ENCODE measurements at places on chromosomes 16 and 17. TPM values are rescaled to one million over a fixed set of nuclear protein-coding genes. Genes with fewer than 3 reads are reported as not detected.

- no peak for DNase-seq
- no peak overlapping the region for H3K27ac ChIP-seq
- no peaks in the 10 kb centered on the region for H3K27me3 ChIP-seq
Measured at GRCh38 chr16:54422159-54422558, 135.6 kb upstream of the IRX3 start.

DNA sequence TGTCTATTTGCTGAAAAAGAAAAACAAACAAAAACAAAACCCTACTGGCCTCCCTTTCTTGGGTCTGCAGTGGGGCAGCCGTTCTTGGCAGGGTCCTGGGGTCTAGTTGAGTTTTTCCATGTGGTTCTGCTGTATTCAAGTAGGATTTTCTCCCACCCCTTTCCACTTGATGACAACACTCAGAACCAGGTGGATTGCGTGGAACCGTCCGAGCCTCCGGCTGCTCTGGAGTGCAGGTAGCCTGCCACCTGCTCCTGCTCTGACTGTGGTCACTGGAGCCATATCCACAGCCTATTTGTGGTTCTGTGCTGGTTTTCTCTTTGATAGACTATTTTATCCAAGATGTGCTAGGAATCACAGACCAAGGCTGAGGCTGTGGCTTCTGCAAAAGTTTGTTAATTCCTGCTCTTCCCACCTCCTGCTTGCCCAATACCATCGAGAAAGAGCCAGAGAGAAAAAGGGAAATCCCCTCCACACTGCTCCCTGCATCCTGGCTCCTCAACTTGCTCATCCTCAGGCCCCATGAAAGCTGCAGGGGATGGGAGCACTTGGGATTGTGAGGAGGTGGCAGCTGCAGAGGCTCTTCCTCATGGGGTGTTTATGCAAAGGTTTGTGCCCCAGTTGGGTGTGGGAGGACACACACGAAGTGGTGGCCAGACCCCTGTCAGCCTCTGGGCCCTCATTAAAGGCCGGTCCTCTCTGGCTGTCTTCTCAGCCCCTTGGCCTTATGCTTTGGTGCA, 377.8 kb upstream of the TNRC6C start:
- H3K36me3 ChIP-seq = no peaks in the 10 kb centered on the region
- H3K27ac ChIP-seq = no peak overlapping the region
- peaks cover 1% of the 10 kb centered on the region for H3K4me1 ChIP-seq
- H3K4me3 ChIP-seq = no peak overlapping the region
- no peak for DNase-seq

DNA sequence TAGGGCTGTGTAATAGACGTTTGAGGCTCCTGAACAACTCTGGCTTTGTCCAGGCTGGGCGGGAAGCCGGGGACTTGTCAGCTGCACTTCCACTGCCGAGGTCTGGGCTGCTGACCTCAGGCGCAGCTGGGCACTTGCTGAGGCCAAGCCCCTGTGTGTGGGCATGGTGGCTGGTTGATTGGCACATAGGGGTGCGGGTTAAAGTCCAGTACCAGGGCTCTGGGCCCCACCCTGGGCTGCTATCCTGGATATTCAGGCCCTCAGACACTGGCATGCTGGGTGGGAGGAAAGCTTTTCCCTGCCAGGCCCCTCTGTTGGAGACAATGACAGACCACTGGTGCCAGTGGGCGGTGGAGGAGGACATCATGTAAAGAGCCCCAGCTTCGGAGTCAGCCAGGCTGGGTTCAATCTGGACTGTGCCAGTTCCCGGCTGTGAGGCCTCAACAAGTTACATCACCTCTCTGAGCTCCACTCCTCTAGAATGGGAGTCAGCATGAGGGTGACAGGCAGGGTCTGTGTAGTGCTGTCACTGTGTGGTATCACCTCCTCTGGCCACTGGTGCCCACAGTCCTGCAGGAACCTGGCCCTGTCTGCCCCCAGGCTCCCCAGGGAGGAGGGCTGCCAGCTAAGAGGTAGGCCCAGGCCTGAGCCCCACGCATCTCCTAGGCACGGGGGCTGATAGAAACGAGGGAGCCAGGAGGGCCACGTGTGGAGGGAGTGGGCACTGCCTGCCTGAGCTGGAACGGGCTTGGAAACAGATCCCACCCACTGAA, 42.5 kb downstream of the PSME3IP1 start:
- no peak for DNase-seq
- H3K27me3 ChIP-seq = peaks cover 3% of the 10 kb centered on the region
- no peak overlapping the region for H3K4me3 ChIP-seq
- no peak overlapping the region for H3K27ac ChIP-seq
- H3K36me3 ChIP-seq = no peaks in the 10 kb centered on the region

DNA sequence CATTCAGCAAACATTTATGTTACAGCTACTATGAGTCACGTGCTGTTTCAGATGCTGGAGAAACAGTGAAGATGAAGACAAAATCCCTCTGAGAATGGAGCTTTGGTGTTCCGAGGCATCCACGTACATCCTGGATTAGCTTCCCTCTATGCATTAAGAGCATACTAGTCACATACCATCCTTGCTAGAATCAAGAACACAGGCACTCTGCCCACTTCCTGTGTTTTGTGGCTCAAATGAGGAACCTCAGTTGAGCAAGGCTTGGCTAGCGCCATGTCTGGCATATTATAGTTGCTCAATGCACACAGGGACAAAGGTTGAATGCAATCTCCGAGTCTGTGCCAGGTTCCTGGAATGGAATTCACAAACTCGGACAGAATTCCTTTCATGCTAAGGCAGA, 297.5 kb downstream of the XYLT1 start:
- no peaks in the 10 kb centered on the region for H3K4me1 ChIP-seq
- H3K27ac ChIP-seq = no peak overlapping the region
- no peak overlapping the region for H3K4me3 ChIP-seq
- no peak for DNase-seq
- H3K36me3 ChIP-seq = peaks cover 4% of the 10 kb centered on the region
- H3K27me3 ChIP-seq = no peaks in the 10 kb centered on the region

- no peak for DNase-seq
- H3K4me3 ChIP-seq = no peak overlapping the region
- peaks cover 16% of the 10 kb centered on the region for H3K27me3 ChIP-seq
Measured at GRCh38 chr16:85927371-85927770, 28.4 kb downstream of the IRF8 start.

DNA sequence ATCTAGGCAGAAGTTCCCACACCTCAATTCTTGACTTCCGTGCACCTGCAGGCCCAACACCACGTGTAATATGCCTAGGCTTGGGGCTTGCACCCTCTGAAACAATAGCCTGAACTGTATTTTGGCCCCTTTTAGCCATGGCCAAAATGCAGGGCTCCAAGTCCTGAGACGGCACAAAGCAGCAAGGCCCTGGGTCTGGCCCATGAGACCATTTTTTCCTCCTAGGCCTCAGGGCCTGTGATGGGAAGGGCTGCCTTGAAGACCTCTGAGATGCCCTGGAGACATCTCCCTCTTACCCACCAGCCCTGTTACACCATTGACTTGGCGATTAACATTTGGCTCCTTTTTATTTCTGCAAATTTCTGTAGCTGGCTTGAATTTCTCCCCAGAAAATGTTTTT, 238.6 kb downstream of the CDH13 start:
- no peak overlapping the region for H3K27ac ChIP-seq
- DNase-seq = no peak
- H3K4me1 ChIP-seq = no peaks in the 10 kb centered on the region
- no peak overlapping the region for H3K4me3 ChIP-seq
- H3K36me3 ChIP-seq = peaks cover 22% of the 10 kb centered on the region

DNA sequence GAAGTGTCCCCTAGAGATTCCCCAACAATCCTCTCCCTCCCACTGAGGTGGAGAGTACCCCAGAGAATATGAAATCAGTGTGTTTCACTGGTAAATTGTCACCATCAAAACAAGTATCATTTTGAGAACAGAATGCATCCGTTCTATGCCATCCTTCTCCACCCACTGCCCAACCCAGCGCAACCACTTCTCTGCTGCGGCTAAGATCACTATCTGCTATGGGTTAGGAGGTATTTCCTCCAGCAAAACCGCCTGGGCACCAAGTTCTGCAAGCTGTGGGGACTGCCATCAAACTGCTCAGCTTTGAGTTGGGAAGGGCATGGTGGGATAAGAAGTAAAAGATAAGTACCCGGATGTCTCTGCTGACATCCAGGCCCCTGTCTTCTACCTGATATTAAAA, 24.4 kb downstream of the CNTNAP1 start:
- peaks cover 7% of the 10 kb centered on the region for H3K27me3 ChIP-seq
- no peak overlapping the region for H3K4me3 ChIP-seq
- H3K4me1 ChIP-seq = peaks cover 12% of the 10 kb centered on the region
- H3K27ac ChIP-seq = no peak overlapping the region

GRCh38 chr16:54462151-54462651, 175.6 kb upstream of the IRX3 start:
- DNase-seq = no peak
- H3K27me3 ChIP-seq = no peaks in the 10 kb centered on the region
- H3K4me1 ChIP-seq = no peaks in the 10 kb centered on the region
- no peak overlapping the region for H3K4me3 ChIP-seq
- peaks cover 7% of the 10 kb centered on the region for H3K36me3 ChIP-seq
- no peak overlapping the region for H3K27ac ChIP-seq

DNA sequence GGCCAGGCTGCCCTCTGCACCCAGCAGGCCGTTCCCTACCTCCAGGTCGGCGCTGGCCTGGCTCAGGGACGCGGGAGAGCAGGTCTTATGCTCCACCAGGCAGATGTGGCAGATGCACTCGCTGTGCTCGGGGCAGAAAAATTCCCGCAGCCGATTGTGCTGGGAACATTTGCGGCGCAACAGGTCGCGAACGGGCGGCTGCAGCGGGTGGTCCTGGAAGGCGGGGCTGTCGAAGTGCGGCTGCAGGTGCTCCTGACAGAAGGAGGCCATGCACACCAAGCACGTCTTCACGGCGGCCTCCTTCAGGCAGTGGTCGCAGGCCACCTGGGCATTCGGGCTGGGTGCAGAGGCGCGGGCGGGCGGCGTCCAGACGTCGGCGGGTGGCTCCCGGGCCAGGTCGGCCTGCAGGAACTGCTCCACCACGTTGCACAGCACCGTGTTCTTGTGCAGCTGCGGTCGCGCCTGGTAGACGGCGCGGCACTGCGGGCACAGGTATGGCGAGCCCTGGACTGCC, 439 bp downstream of the TRIM25 start:
- H3K4me3 ChIP-seq = peak overlapping the region; percentile 88
- DNase-seq = peak; percentile 50
- H3K36me3 ChIP-seq = peaks cover 3% of the 10 kb centered on the region
- peaks cover 11% of the 10 kb centered on the region for H3K27me3 ChIP-seq
- no peak overlapping the region for H3K27ac ChIP-seq

DNA sequence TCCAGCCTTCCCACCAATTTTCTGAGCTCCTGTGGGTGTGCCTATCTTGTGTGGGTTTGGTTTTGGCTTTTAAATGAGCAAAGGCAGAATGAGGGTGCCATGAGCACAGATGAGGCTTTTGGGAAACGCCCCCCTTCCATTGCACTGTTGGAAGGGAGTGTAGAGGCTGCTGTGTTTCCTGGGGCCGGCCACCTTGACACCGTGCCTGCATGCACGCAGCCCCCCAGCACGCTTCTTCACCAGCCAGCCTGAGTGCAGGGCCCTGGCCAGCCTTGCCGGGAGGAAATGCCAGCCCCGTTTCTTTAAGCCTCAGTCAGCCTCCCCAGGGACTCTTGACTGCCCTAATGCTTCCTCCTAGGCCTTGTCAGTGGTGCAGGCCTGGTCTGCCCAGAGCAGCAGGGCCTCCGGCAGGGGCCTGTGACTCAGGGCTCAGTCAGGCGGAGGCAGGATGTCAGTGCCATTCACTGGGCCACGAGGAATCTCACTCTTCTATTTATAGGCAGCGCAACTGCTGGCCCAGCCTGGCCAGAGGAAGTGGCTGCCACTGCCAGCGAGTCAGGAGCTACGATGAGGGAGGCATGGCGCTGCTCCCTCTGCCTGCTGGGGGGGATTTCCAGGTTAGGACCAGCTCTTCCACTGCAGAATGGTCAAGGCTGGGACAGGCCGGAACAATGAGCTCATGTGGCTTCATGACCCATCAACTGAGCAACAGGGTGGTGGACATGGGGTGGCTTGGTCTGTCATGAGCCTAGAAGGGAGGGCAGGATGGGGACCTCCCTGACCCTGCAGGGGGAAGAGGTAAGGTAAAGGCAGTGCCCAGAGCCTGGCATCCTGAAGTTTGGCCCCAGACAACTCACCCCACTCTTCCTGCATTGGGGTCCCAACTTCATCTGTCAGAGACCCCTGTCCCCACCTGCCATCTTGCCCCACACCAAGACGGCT, 205.2 kb downstream of the RAB11FIP4 start:
- H3K4me1 ChIP-seq = peaks cover 4% of the 10 kb centered on the region
- H3K27me3 ChIP-seq = peaks cover 12% of the 10 kb centered on the region
- no peak overlapping the region for H3K4me3 ChIP-seq
- no peak overlapping the region for H3K27ac ChIP-seq
- DNase-seq = peak; percentile 42
- H3K36me3 ChIP-seq = no peaks in the 10 kb centered on the region

- H3K4me1 ChIP-seq = peaks cover 44% of the 10 kb centered on the region
- no peak overlapping the region for H3K4me3 ChIP-seq
- peak overlapping the region; percentile 69 for H3K27ac ChIP-seq
- no peak for DNase-seq
- peaks cover 3% of the 10 kb centered on the region for H3K27me3 ChIP-seq
Measured at GRCh38 chr17:57407287-57408070, 151.2 kb downstream of the MSI2 start.

- no peaks in the 10 kb centered on the region for H3K4me1 ChIP-seq
- no peak overlapping the region for H3K27ac ChIP-seq
- no peak overlapping the region for H3K4me3 ChIP-seq
- peaks cover 27% of the 10 kb centered on the region for H3K36me3 ChIP-seq
- DNase-seq = no peak
- peaks cover 12% of the 10 kb centered on the region for H3K27me3 ChIP-seq
Measured at GRCh38 chr17:22409160-22409751, 716.9 kb downstream of the KCNJ18 start.

DNA sequence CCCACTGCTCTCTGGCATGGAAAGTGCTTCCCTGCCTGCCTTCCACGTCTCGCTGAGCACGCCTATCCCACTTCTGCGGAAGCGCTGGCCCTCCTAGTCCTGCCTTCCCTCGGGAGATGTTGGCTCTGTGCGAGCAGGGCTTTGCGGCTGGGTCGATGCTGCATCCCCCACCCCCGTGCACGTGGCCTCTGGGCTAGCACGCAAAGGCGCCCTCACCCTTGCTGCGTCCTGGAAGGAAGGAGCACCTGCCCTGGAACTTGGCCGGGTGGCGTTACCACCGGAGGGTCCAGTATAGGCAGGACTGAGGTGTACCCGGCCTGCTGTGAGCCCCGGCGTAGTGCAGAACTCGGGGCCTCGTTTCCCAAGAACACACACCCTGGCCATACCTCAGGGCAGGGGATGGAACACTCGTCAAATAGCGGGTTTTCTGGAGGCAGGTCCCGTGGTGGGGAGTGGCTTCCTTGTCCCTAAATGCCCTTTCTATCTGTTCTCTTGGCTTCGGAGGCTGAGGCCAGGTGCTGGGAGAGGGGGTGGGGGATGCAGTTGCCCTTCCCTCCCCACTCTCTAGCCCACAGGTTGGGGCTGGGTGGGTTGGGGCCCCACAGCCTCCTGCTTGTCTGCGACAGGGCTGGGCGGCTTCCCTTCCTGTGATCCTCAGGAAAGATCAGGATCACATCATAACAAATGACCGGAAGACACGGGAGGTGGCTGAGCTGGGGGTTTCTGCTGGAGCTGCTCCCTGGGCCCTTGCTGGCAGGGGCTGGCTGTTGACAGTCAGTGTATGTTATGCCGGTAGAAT, 17.4 kb downstream of the BAIAP2 start:
- H3K36me3 ChIP-seq = no peaks in the 10 kb centered on the region
- peaks cover 37% of the 10 kb centered on the region for H3K4me1 ChIP-seq
- peak overlapping the region; percentile 76 for H3K27ac ChIP-seq
- peaks cover 2% of the 10 kb centered on the region for H3K27me3 ChIP-seq
- DNase-seq = peak; percentile 75
- H3K4me3 ChIP-seq = peak overlapping the region; percentile 55

GRCh38 chr17:51891936-51892335, 266.6 kb downstream of the CA10 start:
- H3K36me3 ChIP-seq = no peaks in the 10 kb centered on the region
- no peak for DNase-seq
- H3K4me1 ChIP-seq = no peaks in the 10 kb centered on the region

Gene APOBR
- not detected for total RNA-seq

Gene PHLPP2
- 8.1 TPM for total RNA-seq

Gene NGFR
- 131 TPM for total RNA-seq

Gene TBC1D3C
- not detected for total RNA-seq

Gene CBX2
- total RNA-seq = 78.8 TPM

Data from glutamatergic neuron (in vitro differentiated cells).